Activated CD4-positive, alpha-beta memory T cell treated with anti-CD3 and anti-CD28 coated beads, Interleukin-2, amount 10 ng/mL, durations not matched to agents 7 days and 5 days (primary cell): ENCODE measurements at places on chromosomes 7 and 10. TPM values are rescaled to one million over a fixed set of nuclear protein-coding genes. Genes with fewer than 3 reads are reported as not detected.

The OR2A7 gene
- total RNA-seq, result 3.2 TPM

The FEZF1 gene
- total RNA-seq, result not detected

The AQP1 gene
- 0.18 TPM for total RNA-seq

The NPSR1 gene
- total RNA-seq, result not detected

The FAM13C gene
- total RNA-seq, result not detected

The CYP2C19 gene
- total RNA-seq, result not detected

The FXYD4 gene
- total RNA-seq, result not detected

The ARL5B gene
- total RNA-seq, result 20.4 TPM

The EPHA1 gene
- total RNA-seq, result 1.1 TPM

The CNPY1 gene
- total RNA-seq, result not detected

The SEM1 gene
- total RNA-seq, result 43.3 TPM

The FANK1 gene
- 0.63 TPM for total RNA-seq

The CYP26C1 gene
- not detected for total RNA-seq

The CCL26 gene
- total RNA-seq, result not detected

The PROSER2 gene
- total RNA-seq, result 0.30 TPM

The CALML3 gene
- total RNA-seq, result not detected

The ELAPOR2 gene
- total RNA-seq, result 3.9 TPM

The SH2D4B gene
- total RNA-seq, result 0.15 TPM

The TMEM176A gene
- not detected for total RNA-seq

The CPA4 gene
- total RNA-seq, result not detected

The COMTD1 gene
- total RNA-seq, result 34.8 TPM

The GHITM gene
- 120 TPM for total RNA-seq

The INMT gene
- 0.40 TPM for total RNA-seq

The ADRA2A gene
- not detected for total RNA-seq

The TMEM229A gene
- total RNA-seq, result not detected

The UNCX gene
- not detected for total RNA-seq

The GDF2 gene
- not detected for total RNA-seq
